ENCODE measurements at places on chromosomes 5 and 9.

GRCh38 chr5:168472329-168472728, 13.9 kb upstream of the RARS1 start:
- no peak for DNase-seq

GRCh38 chr9:117234103-117234502, 180.8 kb downstream of the ASTN2 start:
- no peak for DNase-seq

DNA sequence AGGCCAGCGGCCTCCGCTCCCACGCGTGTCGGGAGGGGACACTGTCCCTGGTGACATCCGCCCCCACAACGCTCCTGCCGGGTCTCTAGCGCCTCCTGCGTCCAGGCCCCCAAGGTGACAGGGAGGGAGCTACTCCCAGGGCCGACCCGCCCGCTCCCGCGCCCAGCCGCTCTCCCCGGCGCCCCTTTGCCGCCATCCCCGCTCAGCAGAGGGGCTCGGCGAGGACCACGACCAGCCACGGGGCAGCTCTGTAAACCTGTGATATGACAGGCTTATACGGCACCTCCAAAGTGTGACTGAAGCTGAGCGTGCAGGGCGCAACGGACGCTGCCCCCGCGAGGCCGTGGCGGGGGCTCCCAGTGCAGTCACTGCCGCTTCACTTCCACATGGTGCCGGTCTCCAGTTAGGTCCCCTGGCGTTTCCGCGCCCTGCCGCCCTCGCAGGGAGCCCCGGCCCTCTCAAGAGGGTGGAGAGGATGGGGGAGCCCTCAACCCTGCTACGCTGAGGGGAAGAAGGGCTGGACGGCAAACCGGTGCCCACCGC, 978 bp upstream of the ADCY2 start:
- DNase-seq: no peak

DNA sequence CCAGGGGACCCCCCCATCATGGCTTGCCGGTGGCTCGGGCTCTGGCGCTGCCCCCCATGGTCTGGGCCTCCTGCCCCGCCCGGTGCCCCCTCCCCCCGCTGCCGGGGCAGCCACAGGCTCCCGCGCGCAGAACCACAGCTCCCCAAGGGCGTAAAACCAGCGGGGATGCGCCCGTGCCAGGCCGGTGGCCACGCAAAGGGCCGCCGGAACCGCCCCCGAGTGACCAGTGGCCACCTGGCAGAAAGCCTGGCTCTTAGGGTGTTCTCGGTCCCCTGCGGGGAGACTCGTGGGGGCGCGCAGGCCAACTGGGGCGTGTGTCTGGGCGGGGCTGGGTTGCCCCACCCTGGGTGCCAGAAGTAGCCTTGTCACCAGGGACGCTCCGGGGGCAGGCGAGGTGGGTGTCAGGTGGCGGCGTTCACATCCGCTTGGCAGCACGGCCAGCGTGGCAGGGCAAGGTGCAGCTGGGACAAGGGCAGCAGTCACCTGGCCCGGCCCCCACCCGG, 515 bp upstream of the AGPAT2 start:
- no peak for DNase-seq

GRCh38 chr9:106675780-106676179, 187.2 kb upstream of the ZNF462 start:
- no peak for DNase-seq

GRCh38 chr5:33850100-33850594, 41.6 kb downstream of the ADAMTS12 start:
- DNase-seq: no peak

- no peak for DNase-seq
These were observed 595.2 kb downstream of the RAB3C start for GRCh38 chr5:59178071-59178470.

DNA sequence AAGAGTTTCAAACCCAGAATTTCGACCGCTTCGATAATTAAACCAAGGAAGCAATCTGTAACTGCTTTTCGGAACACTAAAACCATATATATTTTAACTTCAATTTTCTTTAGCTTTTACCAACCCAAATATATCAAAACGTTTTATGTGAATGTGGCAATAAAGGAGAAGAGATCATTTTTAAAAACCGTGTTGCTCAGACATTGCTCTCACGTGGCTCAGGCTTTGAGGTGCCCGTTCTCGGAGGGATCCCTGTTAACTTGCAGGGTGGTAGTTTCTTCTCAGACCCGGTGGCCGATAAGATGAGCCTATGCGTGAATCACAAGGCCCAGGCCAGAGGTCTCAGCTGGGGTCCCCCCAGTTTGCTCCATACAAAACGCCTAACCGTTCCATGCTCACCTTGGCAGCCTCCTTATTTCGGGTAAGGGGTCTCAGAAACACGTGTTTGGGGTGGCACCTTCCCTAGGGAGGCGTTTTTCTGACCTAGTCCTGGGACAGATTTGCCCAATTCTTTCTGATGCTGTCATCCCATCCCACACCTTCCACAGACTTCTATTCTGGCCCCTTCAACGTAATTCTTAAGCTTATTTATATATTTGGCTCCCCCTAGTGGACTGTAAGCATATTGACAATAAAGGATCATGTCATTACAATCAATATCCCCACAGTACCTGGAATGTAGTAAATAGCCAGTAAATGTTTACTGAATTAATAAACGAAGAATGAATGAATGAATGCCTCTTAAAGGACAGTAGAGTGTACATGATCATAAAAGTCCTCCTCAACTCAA, 48.1 kb downstream of the THBS4 start:
- DNase-seq: no peak

DNA sequence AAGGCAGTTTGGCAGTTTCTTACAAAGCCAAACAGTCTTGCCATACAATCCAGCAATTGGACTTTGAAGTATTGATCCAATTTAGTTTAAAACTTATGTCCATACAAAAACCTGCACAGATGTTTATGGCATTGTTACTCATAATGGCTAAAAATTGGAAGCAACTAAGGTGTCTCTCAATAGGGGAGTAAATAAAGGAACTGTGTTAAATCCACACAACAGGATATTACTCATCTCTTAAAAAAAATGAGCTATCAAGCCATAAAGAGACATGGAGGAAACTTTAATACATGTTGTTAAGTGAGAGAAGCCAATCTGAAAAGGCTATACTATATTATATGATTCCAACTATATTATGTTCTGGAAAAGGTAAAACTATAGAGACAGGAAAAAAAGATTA, 313.6 kb upstream of the CD180 start:
- no peak for DNase-seq

DNA sequence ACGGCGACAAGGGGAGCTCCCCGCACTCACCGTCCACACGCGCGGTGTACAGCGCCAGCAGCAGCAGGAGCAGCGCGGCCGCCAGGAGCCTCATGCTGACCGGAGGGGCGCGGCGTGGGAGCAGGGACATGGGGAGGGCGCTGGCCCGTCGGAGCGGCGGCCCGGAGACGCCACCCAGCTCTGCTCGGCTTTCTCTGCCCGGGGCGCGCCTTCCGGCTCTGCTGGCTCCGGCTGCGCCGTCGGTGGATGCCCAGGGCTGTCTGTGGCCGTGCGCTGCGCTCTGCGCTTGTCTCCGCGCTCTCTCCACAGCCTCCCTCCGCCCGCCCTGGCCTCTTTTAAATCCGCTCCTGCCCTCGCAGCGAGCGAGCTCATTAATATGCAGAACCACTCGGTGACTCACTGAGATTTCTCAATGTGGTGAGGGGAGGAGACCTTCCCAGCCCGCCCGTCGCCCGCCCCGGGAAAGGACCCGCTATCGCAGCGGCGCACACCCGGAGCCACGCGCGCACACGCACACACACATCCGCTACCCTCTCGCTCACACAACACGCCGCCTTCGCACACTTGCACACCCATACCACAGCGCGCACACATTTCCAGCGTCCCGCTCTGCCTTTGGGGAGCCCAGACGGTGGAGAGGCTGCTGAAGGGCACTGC, at the start of gene CXCL14:
Gene CXCL14, minus strand, starts transcription at position 307 of the 657 bp plus-strand sequence. Its CDS starts 213 bp downstream, at position 94.
- no peak for DNase-seq

GRCh38 chr5:147397616-147398015, 112.3 kb downstream of the DPYSL3 start:
- DNase-seq: no peak

DNA sequence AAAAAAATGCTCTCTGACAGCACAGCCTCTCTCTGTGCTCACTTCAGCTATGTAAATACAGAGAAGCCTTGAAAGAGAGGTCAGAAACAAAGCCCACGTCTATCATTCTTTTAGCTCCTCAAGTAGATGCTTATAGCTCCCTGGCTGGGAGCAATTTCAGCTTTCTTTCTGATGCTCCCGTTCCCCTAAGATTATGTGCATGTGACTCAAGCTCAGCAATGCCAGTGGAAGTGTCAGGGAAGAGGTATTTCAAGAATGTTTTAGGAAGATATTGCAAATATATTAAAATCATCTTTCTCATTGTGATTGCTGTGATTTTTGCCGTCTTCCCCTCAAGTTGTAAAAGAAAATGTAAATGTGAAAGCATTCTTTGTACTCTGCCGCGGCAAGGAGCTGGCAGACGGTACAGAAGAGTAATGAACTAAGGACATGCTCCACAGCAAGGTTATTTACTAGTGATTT, 1353.7 kb upstream of the ACO1 start:
- no peak for DNase-seq

- DNase-seq: no peak
These were observed 5.1 kb downstream of the ENDOG start for GRCh38 chr9:128823362-128823902.

GRCh38 chr5:123659495-123659894, 147.5 kb downstream of the CSNK1G3 start:
- no peak for DNase-seq

- DNase-seq: peak; percentile 91
These were observed 17.8 kb upstream of the TRAF1 start for GRCh38 chr9:120944434-120944843.

DNA sequence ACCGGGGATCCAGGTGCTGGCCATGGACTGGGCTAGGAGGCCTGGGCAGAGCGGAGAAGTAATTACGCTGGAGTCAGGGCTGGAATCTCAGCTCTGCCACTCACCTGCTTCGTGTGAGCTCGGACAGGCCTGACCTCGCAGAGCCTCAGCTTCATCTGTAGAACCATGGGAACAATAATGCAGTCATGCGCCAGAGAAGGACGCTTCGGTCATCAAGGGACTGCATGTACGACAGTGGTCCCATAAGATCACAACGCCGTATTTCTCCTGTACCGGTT, 145.1 kb downstream of the GAPVD1 start:
- DNase-seq: no peak

GRCh38 chr9:115099901-115100300, 18.1 kb downstream of the TNC start:
- no peak for DNase-seq

DNA sequence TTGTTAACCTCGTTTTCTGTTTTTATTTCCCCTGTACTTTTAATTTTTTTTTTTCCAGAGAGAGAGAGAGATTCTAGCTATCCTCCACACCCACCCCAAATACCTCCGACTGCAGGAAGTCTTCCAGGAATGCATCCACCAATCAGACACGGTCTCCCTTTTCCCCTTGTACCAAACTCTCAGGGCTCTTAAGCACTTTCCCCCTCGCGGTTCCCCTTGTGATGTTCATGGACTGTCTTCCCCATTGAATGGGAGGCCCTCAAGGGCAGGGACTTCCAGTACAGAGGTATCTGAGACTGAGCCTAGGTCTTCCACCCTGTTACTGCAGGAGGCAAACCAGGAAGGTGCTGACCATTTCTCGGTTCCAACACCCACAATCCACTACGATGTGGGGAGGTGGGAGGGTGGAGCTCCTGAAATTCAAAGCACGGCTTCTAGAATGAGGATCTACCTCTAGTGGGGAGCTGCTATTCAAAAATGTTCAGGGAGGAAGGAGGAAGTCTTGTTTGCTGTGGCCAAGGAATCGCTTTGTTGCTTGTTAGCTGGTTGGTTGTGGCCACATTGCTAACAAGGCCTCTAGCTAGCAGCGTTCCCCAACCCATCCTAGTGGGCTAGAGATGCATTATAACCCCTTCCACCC, 37.5 kb upstream of the PTGS1 start:
- peak; percentile 57 for DNase-seq

- no peak for DNase-seq
These were observed 40.2 kb downstream of the NAIF1 start for GRCh38 chr9:128026773-128027541.

DNA sequence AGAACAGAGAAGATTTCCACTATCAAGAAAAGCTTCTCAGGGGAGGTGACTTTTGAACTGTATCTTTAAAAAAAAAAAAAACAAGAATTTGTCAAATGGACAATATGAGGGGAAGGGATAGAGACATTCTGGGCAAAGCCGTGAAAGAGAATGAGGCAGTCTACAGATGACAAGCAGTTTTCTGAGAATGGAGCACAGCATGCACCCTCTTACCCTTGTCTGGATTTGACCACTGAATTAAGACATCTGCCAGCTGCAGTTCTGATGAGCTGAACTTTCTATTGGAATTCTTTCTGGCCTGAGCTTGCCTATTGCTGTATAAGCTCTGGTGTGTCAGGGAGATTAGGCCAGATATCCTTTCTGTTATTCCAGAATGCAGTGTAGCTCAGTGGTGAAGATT, 10.3 kb upstream of the RANBP3L start:
- DNase-seq: no peak

- no peak for DNase-seq
These were observed 168.1 kb upstream of the POC5 start for GRCh38 chr5:75885321-75885720.

GRCh38 chr9:105405514-105406131, 42.2 kb upstream of the FSD1L start:
- no peak for DNase-seq
